ENCODE measurements at places on chromosomes 1 and 21.

GRCh38 chr1:36096500-36097432 lies 8.1 kb downstream of the ADPRS start:
- no peak for DNase-seq

GRCh38 chr1:220331318-220331717 lies 59.1 kb upstream of the RAB3GAP2 start:
- no peak for DNase-seq

DNA sequence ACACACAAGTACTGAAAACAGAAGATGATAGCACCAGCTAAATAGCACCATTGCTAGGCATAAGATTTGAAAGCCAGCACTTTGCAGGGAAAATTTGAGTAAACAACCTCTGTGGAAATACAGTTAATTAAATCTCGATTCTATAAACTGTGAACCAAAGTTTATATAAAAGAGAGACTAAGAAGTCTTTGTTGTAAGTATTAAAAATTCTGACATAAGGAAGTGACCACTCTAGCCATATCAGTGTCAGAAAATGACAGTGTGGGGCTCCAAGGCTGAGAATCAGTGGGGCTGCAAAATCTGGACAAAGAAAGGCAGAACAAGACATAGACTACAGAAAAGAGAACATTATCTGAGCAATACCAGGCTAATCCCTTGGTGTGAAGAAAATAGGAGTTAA lies 292.2 kb downstream of the ST6GALNAC3 start:
- no peak for DNase-seq

GRCh38 chr1:183991348-183991747 lies 46.2 kb downstream of the COLGALT2 start:
- DNase-seq: no peak

- DNase-seq: no peak
These were observed 19.5 kb downstream of the SLC1A7 start for GRCh38 chr1:53122961-53123413.

DNA sequence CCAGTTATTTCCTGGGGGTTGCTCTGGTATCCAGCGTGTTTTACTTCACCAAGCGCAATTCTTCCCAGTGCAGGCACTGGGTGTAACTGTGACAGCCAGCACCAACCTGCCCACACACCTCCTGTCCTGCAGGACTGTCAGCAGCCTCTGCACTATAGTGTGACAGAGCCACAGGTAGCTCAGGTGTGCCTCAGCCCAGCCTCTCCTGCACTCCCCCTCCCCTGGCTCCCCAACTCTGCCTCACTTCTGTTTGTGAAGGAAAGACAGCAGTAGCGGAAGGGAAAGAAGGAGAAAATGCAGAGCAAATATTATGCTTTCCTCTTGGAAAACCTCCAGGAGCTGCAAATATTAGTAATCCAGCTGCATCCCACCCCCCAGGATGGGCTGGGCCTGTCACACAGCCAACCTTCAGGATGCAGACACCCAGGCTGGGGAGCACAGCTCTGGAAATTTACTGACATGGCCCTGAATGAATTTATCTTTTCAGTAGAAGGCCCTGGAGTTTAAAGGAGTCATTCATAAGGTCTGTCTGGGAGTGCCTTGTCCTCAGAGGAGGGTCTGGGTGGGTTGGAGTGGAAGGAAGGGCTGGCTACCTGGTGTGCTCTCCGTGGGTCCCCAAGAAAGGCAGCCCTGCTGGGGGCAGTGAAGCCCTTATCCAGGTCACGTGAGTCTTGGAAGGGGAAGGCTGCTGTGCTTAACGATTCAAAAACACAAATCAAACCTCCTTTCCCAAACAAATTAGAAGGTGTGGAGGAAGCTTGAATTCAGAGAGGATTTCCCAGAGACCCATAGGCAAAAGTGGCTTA lies 20.9 kb downstream of the CAPN2 start:
- DNase-seq: no peak

DNA sequence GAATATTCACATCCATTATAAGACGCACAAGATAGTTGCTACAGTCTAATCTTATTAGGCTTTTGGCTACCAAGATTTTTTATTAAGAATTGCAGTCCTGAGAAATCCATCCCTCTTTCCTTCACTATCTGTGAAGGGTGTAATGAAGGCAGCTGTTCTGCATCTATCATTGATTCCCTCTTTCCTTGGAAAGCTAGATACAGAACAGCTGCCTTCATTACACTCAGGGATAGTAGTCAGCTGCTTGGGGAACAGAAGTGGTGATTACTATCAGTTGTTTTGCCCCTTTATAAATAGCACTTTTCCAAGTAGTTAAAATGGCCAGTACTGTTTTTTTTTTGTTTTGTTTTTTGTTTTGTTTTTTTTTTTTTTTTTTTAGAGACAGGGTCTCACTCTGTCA lies 70.2 kb downstream of the IARS2 start:
- no peak for DNase-seq

DNA sequence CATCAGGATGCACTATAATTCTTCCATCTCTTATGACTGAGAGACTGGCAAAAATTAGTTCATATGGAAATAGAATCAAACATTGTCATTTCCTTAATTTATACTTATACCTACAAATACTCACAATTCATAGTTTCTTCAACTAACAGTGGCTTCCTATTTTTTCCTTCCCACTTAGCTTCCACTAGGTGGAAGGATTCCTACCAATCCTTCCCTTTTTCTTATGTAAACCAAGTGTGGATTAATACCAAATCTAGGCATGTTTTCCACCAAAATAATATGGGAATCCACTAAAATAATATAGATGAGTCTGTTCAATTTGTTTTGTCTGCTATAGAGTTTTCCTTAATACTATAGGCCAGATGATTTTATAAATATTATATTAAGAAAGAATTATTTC lies 1537.1 kb downstream of the PLA2G4A start:
- DNase-seq: no peak

GRCh38 chr21:31318971-31319370 lies 25.1 kb downstream of the TIAM1 start:
- no peak for DNase-seq

DNA sequence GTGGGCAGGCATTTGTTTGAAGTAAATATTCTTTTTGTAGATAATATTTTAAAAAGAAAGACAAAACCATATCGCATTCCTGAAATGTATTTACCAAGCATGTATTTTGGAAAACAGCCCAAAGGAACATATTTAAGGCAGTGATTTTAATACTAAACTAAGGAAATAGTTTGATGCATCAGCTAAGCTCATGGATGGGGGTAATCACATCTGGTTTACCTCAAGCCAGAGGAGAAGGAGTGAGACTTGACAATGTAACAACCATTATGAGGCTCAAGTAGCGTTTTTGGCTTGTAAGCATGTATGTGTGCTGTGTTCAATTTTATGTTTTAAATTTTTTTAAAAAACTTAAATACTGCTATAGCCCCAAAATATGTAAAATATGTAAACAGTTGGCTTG lies 390.5 kb downstream of the DISC1 start:
- no peak for DNase-seq

GRCh38 chr1:226643177-226643576 lies 94.6 kb downstream of the STUM start:
- DNase-seq: peak; percentile 60

GRCh38 chr1:11955221-11955620 lies 20.7 kb downstream of the PLOD1 start:
- DNase-seq: no peak

- DNase-seq: no peak
These were observed 6.2 kb downstream of the CD247 start for GRCh38 chr1:167512046-167512654.

DNA sequence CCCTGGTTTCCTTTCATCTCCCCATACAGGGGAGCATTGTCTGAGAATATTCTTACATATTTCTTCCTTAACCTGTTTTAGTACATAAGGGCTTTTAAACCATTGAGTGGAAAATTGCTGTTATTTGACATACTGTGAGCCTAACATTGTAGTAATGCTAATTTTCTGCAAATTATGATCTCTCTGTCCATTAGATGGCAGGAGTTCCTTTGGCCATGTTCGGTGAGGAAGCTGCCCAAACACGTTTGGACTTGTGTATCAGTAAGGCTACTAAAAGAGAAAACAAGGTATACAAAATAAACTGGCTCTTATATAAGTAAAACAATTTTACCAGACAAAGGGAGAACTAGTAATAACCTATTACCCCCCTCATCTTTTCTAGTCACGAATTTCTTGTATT lies 29.2 kb downstream of the CDC7 start:
- no peak for DNase-seq

DNA sequence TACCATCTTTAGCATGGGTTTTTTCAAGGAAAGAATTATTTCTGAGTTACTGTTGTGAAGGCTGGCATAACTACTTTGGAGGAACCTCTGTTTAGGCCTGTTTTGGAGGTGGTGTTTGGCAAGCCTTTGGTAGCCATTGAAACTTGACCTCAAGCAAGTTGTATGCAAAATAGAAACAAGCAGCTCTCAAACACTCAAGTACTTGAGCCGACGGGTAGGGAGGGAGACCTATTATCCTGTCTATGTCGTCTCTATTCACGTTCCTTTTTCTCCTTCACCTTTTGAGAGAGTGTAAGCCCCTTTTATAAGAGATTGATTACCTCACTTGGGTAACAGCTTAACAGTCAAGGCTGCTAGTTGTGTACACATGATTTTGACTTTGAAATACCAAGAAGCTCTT lies 878.3 kb upstream of the CXADR start:
- no peak for DNase-seq

- no peak for DNase-seq
These were observed 137.5 kb downstream of the NOS1AP start for GRCh38 chr1:162206749-162207635.

DNA sequence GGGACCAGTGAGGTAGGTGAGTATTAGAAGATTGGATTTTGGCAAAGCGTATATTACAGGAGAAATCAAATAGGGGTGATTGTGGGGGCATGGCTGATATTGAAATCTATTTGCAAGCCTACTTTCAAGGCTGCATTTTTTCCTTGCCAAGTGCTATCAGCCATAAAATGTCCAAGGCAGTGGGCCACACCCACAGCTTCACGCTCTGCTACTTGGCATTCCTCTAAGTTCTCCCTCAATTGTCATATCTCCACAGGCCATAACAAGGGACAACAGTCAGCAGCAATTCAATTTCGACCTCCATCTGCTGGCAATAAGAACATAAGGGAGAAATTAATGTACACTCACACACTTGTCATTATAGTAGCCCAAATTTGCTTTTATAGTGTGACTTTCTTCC lies 667.1 kb upstream of the PKN2 start:
- no peak for DNase-seq

DNA sequence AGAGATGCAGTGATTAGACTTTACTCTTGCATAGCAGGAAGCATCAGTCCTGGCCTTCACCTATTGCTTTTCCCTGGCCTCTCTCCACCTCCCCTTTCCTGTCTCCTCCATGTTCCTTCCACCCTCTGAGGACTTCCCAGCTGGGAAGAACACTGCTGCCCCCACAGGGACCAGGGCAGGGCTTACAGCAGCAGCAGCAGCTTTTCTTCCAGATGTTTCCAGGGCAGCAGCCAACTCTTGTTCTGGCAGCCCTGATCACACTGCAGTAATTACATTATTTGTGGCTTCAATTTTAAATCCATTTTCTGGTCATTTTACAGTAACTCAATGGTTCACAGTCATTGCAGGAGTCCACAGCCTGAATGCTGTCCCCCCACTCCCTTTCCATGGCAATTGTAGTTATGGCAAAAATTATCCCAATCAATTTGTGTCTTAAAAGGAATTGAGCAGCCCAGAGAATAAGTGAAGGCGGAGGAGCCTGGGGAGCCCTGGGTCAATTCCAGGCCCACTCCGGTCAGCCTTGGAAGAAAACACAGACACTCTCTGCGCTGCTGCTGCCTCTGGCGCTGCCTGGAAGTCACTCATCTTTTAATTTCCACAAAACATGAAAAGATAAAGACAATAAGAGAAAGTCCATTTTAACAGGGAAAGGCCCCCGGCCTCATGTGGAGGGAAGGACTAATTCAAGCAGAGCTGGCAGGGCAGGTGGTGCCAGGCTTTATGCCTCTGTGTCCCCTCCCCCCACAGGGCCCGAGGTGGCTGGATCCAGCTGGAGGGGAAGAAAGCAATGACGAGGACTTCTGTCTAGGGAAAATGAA lies 148.6 kb downstream of the GRIK3 start:
- no peak for DNase-seq

DNA sequence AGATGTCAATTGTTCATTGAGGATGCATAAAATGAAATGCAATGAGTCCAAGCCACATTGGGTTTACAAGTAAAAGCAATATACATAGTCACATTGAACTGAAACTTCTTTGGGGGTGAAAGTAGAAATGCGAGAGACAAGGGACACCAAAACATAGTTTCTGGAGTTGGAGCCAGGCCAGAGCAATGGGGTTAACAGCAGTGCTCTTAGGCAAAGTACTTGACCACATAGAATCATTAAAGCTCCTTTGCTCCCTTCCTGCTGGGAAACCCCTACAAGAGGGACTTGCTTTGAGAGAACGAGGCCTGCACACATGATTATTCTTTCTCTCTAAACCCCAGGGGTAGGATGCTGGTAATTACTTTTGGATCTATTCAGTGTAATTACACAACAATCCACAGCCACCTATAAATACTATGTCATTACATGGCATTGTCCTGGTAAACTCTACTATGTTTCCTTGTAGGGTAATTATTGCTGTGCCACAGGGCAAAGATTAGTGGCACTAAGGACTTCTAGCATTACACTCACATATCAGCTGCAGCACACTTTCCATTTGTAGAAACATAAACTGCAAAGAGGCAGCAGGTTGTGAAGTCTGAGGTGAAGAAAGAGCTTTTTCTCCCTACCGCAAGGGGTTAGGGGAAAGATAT lies 421.6 kb upstream of the PBX1 start:
- no peak for DNase-seq

DNA sequence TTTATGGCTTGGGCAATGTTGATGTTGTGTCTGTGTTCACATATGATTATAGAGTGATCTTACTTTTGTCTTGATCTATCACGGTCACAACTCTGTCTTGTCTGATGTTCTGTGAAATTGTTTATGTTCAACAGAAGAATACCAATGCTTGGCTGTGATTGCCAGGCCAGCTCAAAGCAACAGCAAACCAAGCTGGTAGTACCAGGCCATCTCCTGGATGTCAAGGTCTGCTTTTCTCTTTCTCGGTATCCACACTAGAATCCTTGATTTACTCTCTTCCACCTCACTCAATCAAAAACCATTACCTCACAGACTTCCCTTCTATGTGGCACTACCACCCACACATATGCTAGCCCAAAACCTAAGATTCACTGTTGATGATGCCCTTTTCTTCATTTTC lies 1.3 kb upstream of the CDC7 start:
- DNase-seq: no peak

DNA sequence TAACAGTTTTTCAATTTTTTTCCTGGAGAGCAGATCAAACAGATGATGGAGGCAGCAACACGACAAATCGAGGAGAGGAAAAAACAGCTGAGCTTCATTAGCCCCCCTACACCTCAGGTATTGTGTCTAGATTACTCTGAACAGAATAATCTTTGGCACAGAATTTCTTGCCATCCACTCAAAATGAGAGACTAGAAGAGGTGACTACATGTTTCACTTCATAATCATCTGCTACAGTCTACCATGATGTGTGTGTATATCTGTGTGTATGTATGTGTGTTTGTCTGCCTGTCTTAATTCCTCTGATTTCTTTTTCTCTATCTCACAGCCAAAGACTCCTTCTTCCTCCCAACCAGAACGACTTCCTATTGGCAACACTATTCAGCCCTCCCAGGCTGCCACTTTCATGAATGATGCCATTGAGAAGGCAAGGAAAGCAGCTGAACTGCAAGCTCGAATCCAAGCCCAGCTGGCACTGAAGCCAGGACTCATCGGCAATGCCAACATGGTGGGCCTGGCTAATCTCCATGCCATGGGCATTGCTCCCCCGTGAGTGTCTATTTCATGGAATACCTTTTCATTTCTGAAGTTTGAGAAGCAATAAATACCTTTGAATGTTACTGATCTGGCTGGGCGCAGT lies 11.4 kb downstream of the PRPF3 start:
- DNase-seq: no peak

All from stimulated activated CD4-positive, alpha-beta T cell treated with anti-CD3 and anti-CD28 coated beads, Interleukin-12 subunit alpha, Interleukin-12 subunit beta, amount 100 ng/mL, for 24 hours (primary cell).